ENCODE measurements at places on chromosomes 3 and 15.

DNA sequence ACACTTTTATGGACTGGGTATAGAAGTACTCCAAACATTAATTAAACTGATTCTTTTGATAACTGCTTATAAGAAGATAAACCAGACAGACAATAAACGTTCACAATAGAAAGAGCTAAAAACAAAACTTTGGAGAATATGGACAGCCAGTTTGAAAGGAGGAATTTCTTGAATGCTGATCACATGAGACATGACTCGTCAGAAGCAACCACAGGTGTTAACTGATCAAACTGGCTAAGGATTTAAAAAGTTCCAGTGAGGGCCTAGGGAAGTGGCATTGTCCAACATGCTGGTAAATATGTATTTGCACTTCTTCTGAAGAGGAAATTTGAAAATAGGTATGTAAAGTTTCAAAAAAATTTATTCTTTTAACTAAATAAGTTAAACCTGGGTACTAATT is 29.4 kb upstream of the AP3B2 start:
- no peak for DNase-seq

GRCh38 chr15:71115567-71116351 is 488 bp downstream of the THSD4 start:
- DNase-seq: no peak

GRCh38 chr3:11825301-11825700 is 21.4 kb downstream of the TAMM41 start:
- no peak for DNase-seq

DNA sequence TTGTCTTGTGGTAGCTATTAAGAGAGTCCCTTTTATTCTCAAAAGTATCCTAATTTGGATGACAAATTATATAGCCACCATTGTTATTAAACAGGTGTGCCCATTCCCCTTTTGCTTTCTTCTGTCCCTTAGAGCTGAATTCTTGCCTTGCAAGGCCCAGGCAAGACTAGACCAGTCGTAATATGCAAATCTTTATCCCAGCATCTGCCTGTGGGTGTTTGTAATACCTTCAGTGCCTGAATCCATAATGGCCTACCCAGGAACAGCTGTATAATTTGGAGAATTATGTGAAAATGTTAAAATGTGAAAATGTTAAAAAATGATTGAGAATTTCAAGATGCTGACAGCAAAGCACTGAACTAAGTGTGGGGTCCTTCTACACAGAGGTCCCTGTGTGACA is 403.0 kb upstream of the RBMS3 start:
- no peak for DNase-seq

DNA sequence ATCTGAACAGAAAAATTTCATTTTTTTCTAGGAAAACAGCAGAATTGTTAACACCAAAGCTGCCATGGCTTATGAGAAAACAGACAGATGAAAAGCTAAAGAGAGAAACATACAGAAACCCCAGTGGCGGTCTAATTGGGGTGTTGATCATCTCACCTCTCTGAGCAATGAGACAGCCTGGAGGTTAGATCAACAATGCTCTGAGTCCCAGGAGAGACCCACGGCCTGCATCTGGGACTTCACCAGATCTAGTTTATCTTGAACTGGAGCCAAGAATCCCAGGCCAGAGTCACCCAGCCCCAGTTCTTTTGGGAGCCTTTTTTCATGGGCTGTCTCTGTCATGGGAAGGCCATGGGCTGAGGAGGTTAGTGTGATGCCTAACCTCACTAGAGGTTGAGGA is 3.5 kb upstream of the GALNT15 start:
- no peak for DNase-seq

DNA sequence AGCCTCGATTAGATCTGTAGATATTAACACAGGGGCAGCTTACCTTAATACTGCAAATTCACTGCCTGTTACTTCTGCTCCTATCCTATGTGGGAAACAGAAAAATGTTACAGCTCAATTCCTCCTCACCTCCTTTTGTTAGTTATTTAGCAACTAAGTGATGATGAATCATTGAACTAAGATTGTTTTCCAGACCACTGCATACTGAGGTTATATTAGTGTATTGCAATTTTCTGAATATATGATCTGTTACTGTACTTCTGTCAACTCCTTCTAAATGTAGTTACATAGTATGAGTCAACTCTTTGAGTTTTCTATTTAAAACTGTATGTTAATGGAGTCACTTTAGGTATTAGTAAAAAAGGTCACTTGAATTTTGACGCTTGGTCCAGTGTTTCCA is 331.5 kb upstream of the SLCO3A1 start:
- DNase-seq: no peak

DNA sequence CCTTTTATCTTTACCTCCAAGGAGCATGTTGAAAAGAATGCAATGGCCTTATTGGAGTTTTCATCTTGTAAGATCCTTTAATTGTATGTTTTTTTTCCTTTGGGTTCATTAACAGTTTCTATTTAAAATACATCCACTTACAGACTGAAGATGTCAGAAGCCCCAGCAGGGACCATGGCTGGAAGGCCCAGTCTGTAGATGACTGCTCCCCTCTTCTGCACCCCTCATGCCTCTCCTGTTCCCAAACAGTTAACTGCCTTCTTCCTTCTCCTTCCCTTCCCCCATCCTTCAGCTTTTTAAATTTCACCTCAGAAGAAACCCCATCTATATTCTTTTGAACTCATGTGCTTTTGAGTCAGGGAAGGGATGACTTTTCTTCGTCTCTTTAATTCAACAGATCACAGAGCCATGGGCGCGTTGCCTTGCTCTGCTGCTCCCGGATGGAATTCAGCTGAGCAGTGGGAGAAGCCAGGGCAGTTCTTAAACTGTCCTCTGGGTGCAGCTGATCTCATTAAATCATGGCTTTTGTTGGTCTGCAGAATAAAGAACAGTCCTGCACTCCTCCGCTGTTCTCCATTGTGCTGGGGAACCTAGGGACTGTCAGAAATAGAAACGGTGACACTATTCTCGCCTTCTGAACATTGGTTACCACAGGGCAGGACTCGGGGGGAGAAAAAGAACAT is 71.5 kb upstream of the EIF1B start:
- DNase-seq: no peak

DNA sequence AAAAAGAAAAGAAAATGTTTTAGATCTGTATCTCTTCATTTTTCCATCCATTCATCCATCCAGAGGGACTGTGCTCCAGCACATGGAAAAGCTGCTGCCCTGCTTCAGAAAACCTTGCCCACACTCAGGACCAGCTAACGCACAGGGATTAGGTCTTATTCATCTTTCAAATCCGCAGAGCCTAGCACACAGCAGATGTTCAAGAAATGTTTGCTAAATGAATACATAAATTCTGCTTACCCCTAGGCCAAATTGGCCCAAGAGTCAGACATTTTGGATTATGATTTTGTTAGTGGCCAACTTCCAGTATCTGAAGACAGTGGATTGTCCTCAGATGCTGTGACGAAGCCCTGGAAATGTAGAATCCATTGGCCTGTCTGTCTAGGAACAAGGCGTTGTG is 71.4 kb downstream of the GHSR start:
- no peak for DNase-seq

GRCh38 chr3:170765419-170766078 is 104.4 kb downstream of the RPL22L1 start:
- DNase-seq: no peak

- DNase-seq: no peak
These were observed 181.3 kb upstream of the EIF1B start for GRCh38 chr3:40128166-40128565.

- DNase-seq: no peak
These were observed 61.6 kb downstream of the CMSS1 start for GRCh38 chr3:99879275-99879674.

DNA sequence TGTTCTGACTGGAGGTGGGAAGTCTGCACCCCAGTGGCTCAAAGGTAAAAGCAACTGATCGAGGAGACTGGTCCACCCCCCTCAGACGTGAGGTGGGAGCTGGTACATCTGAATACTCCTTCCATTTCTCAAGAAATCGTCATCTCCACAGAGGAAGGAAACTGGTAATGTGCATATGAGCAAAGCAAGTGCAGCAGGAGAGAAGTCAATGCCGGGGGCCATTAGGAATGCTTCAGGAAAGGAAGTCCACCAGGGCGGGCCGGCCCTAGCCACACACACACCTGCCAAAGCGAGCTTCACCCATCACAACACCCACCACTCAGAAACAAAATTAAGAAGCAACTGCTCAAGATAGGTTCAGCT is 8.5 kb downstream of the TBC1D2B start:
- DNase-seq: no peak

DNA sequence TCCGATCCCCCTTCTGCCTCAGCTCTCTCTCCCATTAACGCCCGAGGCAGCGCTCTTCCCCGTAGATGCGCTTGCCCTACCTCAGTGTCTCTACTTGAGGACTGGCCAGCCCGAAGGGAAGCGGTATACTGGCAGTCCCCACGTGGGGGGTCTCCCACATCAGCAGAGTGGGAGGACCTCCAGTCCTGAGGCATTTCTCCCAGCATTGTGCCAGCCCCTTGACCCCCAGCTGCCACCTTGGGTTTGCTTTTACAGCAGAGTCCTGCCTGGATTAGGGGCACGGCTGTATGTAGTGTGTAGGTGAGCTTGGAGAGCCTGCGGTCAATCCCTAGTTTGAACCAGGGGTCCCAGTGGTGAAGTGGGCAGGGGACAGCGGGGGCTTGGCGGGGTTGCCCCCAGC is 767 bp downstream of the SEMA3F start:
- no peak for DNase-seq

- DNase-seq: no peak
These were observed 60.9 kb upstream of the DCBLD2 start for GRCh38 chr3:98962189-98962930.

- DNase-seq: no peak
These were observed 48.4 kb downstream of the TMEM266 start for GRCh38 chr15:76108021-76108723.

DNA sequence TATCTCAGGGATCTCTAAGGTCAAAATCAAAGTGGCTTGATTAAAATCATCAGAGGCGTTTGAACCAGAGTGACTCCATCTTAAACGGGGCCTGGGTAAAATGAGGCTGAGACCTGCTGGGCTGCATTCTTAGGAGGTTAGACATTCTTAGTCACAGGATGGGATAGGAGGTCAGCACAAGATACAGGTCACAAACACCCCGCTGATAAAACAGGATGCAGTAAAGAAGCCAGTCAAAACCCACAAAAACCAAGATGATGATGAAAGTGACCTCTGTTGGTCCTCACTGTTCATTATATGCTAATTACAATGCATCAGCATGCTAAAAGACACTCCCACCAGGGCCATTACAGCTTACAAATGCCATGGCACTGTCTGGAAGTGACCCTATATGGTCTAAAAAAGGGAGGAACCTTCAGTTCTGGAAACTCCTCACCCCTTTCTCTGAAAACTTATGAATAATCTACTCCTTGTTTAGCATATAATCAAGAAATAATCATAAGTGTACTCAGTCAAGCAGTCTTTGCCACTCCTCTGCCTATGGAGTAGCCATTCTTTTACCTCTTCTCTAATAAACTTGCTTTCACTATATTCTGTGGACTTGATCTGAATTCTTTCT is 143.3 kb upstream of the SLCO3A1 start:
- DNase-seq: no peak

GRCh38 chr3:30473374-30474051 is 132.9 kb upstream of the TGFBR2 start:
- no peak for DNase-seq

- no peak for DNase-seq
These were observed 381.9 kb upstream of the AGTR1 start for GRCh38 chr3:148315756-148316155.

- no peak for DNase-seq
These were observed 34.9 kb upstream of the MAGI1 start for GRCh38 chr3:66073464-66074141.

DNA sequence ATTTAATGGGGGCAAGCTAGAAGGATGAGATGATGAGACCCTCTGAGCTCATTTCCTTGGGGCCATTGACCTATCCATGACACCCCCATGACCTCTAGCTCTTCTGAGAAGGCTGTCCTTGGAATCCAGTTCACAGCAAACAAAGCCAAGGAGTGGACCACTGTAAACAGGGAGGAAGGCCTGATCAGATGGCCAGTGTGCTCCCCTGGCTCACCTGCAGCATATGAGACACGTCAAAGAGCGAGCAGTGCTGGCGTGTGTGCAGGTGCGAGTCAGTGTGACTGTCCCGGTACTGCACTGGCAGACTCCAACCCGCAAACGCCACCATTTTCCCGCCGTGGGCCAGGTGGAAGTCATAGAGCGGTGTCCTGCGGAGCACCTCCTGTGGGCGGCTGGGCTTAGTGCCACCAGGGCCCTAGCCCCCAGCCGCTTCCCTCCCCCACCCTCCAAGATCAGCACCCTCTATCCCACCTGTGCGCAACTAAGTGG is 339 bp downstream of the AMT start:
- DNase-seq: no peak

- no peak for DNase-seq
These were observed 281.0 kb upstream of the TBL1XR1 start for GRCh38 chr3:177478170-177478867.

DNA sequence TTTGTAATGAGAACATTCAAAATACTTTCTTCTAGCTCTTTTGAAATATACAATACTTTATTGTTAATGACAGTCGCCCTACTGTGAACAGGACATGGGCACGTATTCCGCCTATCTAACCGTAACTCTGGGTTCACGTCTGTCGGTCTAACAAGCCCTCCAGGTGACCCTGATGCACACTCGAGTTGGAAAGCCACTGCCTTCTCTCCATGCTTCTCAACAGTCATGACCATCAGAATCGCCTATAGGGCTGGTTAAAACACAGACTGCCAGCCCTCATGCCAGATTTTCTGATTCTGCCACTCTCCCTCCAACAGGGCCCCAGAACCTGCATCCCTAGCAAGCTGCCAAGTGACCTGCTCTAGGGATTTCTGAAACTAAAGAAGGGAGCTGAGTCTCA is 140.2 kb downstream of the FOXP1 start:
- DNase-seq: no peak

DNA sequence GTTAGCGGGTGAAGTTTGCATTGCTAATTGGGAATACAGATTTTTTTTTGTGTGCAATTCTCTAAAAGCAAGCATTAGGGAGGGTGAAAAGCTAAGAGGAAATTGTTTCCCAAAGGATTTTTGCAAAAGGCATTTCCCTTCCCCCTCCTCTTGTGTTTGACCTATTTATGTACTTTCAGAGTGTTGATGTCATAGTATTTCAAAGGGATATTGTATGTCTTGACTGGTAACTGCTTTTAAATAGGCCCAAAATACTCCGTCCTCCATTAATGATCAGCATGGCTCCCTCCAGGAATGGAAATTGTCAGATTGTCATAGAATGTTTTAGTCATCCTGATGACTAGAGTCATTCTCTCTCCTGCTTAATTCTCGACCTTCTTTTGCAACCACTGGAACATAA is 32.4 kb downstream of the TRIM71 start:
- no peak for DNase-seq

- DNase-seq: peak; percentile 31
These were observed 59.4 kb downstream of the TMEM44 start for GRCh38 chr3:194573680-194574437.

GRCh38 chr3:45881078-45882022 is 5.0 kb upstream of the CCR9 start:
- DNase-seq: peak; percentile 30

DNA sequence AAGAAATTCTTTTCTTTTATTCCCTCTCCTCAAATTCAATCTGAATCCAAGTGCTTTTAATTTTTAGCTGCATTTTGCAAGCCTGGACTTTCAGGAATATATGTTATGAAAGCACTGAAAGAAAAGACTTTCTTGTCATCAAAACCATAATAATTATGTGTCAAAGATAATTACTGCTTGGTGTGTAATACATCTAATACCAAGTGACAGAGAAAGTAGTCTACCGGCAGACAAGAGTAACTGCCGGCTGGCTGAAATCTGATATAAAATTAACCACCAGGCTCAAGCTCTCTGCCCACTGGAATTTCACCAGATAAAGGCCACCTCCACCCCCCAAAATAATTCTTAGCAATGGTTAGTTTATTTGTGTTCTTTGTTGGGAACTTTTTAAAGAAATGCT is 220.9 kb upstream of the CDIN1 start:
- DNase-seq: no peak
